ENCODE measurements at places on chromosomes 4 and X.

DNA sequence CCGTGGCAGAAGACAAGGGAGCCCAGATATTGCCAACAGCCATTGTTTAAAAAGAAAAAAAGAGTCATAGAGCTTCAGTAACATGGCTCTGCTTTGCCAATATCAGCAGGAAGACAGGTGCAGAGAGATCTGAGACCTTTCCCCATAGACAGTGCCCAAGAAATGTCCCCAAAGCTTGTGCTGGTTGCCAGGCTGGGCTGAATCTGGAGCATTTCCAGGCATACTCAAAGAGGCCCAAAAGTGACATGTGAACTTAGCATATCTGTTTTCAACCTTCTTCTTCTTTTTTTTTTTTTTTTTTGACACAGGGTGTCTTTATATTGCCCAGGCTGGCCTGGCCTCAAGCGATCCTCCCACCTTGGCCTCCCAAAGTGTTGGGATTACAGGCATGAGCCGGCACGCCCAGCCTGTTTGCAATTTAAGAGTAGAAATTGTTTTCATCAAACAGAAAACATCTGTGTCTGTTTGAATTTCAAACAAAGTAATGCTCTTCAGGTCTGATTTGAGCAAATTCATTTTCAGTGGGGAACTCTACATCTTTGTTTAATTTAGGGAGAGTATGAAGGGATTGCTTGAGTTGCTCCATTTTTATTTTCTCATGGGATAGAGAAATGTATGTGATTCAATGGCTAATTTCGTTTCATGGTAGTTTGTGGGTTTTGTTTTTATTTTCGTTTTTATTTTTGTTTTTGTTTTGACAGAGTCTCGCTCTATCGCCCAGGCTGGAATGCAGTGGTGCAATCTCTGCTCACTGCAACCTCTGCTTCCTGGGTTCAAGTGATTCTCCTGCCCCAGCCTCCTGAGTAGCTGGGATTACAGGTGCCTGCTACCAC is 56.6 kb upstream of the RBM47 start:
- DNase-seq: no peak

DNA sequence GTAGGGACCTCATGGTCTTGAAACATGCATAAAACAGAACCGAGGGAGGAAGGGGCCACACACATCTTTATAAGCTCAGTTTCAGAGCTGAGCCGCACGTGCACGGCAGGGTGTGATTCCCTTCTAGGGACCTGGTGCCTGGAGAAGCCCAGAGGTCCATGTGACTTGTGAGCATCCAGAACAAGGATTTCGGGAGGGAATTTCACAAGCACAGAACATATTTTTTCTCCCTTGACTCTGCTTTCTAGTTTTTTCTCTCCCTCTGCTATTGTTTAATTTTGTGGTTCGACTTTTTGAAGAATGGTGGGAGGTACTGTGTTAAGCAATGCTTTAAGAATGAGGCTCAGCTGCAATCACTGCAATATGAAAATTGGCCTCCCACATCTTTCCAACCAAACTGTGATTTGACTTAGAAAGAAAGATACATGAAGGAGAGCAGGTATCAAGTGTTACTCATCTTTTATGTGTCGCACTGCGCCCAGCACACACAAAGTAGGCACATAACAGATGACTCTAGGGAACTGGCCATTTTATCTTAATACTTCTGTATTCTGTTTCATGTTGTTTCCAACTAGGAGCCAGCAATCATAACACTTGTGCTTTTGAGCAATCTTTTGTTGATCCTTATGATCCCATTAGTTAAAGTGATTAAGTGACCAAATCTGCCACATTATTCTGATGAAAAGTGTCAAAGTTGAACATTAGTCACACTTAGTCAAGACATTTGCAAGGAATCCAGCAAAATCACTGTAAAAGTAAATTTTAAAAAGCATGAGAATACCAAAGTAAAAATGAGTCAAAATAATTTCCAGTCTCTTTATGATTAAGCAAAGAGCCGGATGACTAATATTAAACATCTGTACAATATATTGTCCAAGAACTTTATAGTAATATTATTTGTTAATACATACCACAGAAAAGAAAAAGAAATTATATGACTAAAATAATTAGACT is 86.4 kb downstream of the SHISA3 start:
- no peak for DNase-seq

DNA sequence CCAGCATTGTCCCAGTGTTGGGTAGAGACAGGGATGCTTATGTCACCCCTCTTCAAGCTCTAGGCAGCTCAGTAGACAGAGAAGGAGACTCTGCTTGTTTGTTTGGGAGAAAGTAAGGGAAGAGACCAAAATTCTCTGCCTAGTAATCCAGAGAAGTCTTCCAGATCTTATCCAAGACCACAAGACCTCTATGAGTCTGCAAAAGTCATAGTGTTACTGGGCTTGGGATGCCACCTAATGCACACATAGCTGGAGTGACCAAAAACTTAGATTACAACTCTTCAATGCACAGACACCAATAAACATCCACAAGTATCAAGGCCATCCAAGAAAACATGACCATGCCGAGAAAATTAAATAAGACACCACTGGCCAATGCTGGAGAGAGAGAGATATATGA is 205.5 kb downstream of the UNC5C start:
- DNase-seq: no peak

- no peak for DNase-seq
Observed at GRCh38 chr4:111506706-111507105, 638.5 kb upstream of the FAM241A start.

- no peak for DNase-seq
Observed at GRCh38 chr4:2256156-2256731, 5.7 kb downstream of the MXD4 start.

DNA sequence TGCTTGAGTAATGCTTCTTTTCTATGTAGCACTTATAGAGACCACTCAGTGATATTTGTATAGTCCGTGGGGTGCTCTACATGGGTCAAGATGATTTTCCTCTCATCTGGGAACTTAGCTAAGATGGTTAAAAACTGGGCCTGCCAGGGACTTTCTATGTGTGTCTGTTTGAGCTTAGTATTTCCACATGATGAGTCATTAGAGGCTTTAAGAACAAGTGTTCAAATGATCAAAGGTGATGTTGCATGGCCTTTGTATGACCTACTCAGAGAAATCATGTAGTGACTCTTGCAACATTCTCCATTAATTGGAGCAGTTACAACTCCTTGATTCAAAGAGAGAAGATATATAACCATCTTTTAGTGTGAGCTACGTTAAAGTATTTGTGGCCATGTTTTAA is 1480.5 kb upstream of the IGFBP7 start:
- no peak for DNase-seq

GRCh38 chr4:114785570-114785969 is 187.0 kb downstream of the UGT8 start:
- no peak for DNase-seq

- DNase-seq: peak; percentile 16
Observed at GRCh38 chr4:98113012-98113411, 30.3 kb downstream of the STPG2 start.

GRCh38 chr4:143616771-143617170 is 83.7 kb downstream of the FREM3 start:
- DNase-seq: no peak

- no peak for DNase-seq
Observed at GRCh38 chr4:93779228-93779627, 49.3 kb upstream of the ATOH1 start.

DNA sequence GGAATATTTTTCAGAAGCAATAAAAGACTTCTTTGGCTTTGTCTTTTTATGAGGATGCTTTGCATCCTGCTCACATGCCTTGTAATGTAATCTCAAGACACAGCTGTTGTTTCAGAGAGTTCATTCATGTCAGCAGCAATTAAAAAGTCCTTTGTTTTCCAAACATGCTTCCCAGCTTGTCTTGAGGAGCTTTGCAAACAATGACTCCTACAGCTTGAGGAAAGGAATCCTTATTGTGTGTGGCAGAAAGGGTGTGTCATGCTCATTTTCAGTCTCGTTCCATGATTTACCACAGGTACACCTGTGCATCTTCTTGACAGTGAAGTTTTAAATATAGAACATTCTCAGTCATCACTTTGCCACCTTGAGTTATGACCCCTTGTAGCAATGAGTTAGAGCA is 139.2 kb upstream of the AADAT start:
- DNase-seq: no peak

DNA sequence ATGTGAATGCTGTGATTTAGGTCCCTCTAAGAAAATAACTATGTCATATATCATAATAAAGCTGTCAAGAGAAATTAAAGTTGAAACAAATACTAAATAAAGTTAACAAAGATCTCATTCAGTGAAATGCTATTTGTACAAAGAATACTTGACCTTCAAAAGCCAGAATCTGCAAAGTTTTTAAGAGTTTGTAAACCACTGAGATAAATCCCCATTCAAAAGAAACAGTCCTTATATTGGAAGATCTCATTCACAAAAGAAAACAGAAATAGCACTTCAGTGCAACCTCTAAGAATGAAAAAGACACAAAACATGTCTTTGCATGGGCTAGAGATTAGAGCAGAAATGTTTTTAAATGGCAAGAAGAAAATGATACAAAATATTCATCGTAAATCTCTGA is 149.1 kb upstream of the USP38 start:
- DNase-seq: no peak

- DNase-seq: no peak
Observed at GRCh38 chr4:113756005-113756410, 5.5 kb downstream of the CAMK2D start.

DNA sequence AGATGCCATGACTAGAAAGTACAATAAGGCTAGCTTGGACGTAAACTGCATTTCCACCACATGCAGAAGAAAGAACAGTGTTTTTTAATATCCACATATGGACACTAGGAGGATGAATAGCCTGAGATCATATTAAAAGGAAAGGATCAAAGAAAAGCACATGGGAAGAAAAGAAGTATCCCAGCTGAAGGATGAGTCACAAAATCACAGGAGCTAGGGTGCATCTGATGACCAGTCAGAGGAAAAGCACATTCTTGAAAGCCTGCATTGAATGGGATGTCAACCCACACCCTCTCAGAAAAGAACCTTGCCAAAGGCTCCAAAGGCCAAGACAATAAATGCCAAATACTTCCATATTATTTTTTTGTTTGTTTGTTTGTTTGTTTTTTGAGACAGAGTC is 56.8 kb upstream of the PRDX4 start:
- DNase-seq: no peak

- DNase-seq: no peak
Observed at GRCh38 chr4:16026160-16026761, 57.6 kb downstream of the PROM1 start.

DNA sequence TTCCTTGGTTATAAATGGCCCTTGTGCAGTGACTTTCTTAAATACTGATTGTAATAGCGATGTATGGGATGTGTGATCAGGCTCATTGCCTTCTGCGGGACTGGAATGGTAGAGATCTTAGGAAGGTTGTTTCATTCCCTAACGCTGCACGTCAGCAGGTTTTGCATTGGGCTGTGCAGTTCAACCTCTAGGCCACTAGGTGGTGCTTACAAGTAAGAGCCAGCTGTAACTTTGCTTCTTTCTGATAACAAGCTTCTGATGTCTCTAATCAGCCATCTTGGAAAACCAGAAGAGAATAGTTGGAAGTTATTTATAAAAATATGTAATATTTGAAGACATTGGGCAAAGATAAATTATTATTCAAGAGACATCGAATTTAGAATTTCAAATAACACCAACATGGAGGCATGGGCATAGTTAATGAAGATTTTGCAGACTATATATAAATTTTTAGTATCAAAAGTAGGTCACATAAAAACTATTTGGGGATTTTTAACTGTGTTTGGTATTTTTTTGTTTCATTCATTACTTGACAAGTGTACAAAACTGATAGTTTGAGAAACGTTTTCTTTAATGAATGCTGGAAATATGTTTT is 339.7 kb upstream of the PCDH7 start:
- DNase-seq: no peak

- no peak for DNase-seq
Observed at GRCh38 chr4:82606622-82607021, 44.8 kb upstream of the TMEM150C start.

Data from amygdala (tissue), 56 donors.